GM10248 (cell line): ENCODE measurements at places on chromosomes 5 and 9.

DNA sequence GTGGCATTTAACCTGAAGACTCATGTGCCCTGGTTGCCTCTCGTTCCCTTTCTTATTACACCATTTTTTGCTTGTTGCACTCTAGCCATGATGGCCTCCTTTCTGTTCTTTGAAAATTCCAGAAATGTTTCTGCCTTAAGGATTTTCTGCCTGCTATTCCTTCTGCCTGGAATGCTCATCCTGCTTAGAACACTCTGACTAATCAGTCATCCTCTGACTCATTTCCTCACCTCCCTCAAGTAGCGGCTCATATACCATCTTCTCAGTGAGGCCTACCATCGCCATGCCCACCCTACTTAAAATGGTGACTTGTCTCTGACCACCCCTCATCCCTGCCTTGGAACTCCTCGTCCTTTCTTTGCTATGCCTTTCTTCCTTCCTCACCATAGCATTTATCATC, 68.8 kb downstream of the KIF4B start:
- no peak for DNase-seq

DNA sequence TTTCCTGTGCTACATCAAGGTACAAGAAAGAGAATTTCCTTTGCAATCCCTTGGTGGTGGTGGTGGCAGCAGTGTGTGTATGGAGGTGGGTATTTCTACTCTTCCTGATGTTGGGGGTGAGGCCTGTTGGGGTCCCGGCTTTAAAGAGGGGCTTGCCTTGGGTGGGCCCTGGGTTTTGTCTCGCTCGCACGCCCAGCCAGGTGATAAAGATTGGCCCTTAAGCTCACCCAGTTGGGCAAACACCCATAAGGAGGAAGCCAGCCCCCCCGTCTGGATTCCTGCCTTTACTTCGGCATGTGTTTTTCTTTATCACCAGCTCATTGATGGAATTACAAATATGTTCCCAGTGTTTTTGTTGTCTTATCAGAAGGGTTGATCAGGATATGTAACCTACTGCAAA, 16.0 kb upstream of the SARDH start:
- DNase-seq, result no peak

DNA sequence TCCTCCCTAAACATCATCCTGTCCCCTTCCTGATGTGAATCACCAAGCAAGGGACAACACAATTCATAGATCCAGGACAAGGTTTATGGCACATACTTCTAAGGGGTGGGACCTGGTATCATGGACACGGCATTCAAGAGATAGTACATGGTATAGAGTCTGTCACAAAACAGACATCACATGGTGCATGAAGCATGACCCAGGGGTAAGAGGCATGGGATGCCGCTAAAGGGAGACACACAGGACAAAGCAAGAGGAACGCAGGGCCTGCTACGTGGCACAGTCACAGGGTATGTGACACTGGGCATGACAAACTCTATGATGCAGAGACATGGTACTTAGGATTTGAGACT, 20.7 kb downstream of the GSN start:
- DNase-seq, result no peak

DNA sequence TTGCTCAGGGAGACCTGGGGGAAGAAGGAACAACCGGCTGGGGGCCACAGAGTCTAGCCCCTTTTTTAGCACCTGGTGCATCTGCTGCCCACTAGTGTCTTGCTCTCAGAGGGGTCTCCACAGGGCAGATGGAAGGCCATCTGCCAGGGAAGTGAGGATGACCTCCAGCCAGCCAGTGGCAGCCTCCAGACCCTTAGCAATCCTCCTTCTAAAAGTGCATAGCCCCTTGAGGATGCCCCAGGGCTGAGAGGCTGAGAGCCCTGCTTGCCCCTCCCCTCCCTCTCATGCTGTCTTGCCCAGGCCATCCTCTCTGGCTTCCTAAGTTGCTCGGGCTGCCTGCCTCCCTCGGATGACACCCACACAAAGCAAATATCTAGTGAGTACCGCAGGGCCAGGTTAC, 81.5 kb upstream of the PANK3 start:
- DNase-seq, result no peak

DNA sequence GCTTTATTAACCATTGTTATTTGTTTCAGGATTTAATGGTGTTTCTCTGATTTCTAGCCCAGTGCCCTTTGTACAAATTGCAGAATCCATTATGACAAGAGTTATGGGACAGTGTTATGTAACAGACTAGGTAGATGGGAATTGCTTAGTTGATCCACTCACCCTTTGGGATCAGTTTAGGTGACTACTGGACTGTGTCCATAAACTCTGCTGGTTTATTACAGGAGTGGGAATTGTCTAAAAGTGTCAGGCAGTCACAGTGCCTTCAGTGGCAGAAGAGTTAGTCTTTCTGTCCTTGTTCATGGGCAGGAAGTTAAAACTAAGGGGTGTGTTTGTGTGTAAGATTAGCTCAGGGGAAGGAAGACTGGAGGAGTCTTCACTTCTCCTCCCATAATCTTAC, 29.3 kb downstream of the RCL1 start:
- no peak for DNase-seq
